Mesothelial cell of epicardium (in vitro differentiated cells): ENCODE measurements at places on chromosomes 5 and 9.

DNA sequence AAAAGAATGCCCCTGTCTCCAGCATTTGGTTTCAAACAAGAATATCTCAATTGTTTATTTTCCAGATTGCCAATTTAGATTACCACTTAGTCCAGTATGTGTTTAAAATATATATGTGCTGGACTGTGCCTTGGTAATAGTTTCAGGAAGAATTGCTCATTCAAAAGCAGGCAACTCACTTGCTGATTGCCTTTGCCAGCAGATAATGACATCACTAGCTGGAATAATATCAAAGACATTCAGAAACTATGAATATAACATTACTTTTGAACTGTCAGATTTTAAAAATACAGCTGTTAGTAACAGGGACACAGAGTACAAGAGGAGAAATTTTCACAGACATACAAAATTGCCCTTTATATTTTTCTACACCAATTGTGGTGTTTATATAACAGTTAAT is 96.0 kb upstream of the ITGA2 start:
- H3K4me1 ChIP-seq, result peaks cover 41% of the 10 kb centered on the region
- no peaks in the 10 kb centered on the region for H3K36me3 ChIP-seq
- DNase-seq, result no peak
- H3K4me3 ChIP-seq, result no peak overlapping the region

- H3K4me1 ChIP-seq, result peaks cover 8% of the 10 kb centered on the region
- no peaks in the 10 kb centered on the region for H3K27me3 ChIP-seq
- H3K4me3 ChIP-seq, result no peak overlapping the region
- no peaks in the 10 kb centered on the region for H3K36me3 ChIP-seq
Measured at GRCh38 chr5:168601972-168602371, 22.8 kb upstream of the PANK3 start.

- no peaks in the 10 kb centered on the region for H3K27me3 ChIP-seq
- H3K27ac ChIP-seq, result no peak overlapping the region
- no peaks in the 10 kb centered on the region for H3K36me3 ChIP-seq
- DNase-seq, result no peak
Measured at GRCh38 chr5:30413540-30413939, 779.9 kb upstream of the CDH6 start.

- H3K4me3 ChIP-seq, result no peak overlapping the region
- no peaks in the 10 kb centered on the region for H3K27me3 ChIP-seq
- H3K27ac ChIP-seq, result no peak overlapping the region
- no peaks in the 10 kb centered on the region for H3K4me1 ChIP-seq
- no peak for DNase-seq
- no peaks in the 10 kb centered on the region for H3K36me3 ChIP-seq
Measured at GRCh38 chr5:20215257-20215656, 227.3 kb upstream of the CDH18 start.

- peaks cover 32% of the 10 kb centered on the region for H3K4me1 ChIP-seq
- H3K27me3 ChIP-seq, result peaks cover 9% of the 10 kb centered on the region
- H3K4me3 ChIP-seq, result peak overlapping the region; percentile 74
- no peaks in the 10 kb centered on the region for H3K36me3 ChIP-seq
- DNase-seq, result no peak
Measured at GRCh38 chr5:173330338-173331206, 2.4 kb upstream of the STC2 start.

DNA sequence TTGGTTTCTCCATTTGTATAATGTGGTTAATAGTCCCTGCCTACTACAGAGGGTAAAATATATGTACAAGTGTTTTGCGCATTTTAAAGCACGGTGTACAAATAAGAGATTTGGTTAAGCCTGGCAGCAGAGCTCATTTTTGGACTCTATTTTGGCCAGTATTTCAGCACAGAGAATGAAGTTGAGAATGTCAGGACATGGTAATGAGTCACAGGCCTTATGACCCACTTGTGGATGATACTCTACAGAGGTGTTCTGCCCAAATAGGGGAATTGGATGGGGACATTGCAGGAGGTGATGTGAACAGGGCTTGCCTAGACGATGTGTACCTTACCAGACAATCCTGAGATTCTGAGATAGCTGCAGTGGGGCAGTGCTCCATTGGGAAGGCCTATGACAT is 50.6 kb downstream of the MELK start:
- H3K4me3 ChIP-seq, result no peak overlapping the region
- DNase-seq, result no peak
- no peaks in the 10 kb centered on the region for H3K4me1 ChIP-seq
- no peaks in the 10 kb centered on the region for H3K36me3 ChIP-seq
- H3K27me3 ChIP-seq, result no peaks in the 10 kb centered on the region

- no peak overlapping the region for H3K27ac ChIP-seq
- peaks cover 4% of the 10 kb centered on the region for H3K36me3 ChIP-seq
- no peaks in the 10 kb centered on the region for H3K27me3 ChIP-seq
- H3K4me3 ChIP-seq, result no peak overlapping the region
- H3K4me1 ChIP-seq, result no peaks in the 10 kb centered on the region
Measured at GRCh38 chr5:91245074-91245452, 138.1 kb downstream of the ARRDC3 start.

- H3K36me3 ChIP-seq, result peaks cover 11% of the 10 kb centered on the region
- no peaks in the 10 kb centered on the region for H3K27me3 ChIP-seq
- no peak for DNase-seq
Measured at GRCh38 chr5:116441223-116441622, 133.4 kb downstream of the SEMA6A start.

DNA sequence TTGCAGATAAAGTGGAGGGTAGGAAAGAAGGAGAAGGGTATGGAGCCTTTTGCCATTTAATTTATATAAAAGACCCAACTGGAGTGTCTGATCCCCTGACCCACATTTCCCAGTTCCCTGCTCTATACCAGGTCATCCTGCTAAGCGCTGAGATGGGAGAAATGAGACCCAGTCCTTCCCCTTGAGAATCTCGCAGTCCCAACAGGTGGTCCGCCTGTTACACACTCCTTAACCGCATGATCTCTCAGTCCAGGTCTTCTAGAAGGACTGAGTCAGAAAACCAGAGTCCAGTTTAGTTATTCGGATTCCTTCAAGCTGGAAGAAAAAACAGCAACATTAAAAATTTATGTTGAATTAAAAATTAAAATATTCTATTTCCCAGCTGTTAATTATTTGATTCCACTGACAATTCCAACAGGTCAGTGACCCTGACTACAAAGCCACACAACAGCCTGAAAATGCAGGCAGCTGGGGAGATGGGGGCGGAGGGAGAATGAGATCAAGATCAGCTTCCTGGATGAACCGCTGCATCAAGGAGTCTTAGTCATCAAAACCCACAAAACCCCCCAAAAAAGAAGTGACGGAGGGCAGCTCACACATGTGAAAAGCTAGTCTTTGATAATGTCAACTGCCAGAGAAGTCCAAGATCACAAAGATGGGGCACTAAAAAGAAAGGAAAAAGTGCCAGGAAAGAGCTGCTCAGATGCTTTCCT is 44.0 kb downstream of the GGTA1 start:
- H3K27ac ChIP-seq, result no peak overlapping the region
- H3K4me1 ChIP-seq, result no peaks in the 10 kb centered on the region
- no peaks in the 10 kb centered on the region for H3K36me3 ChIP-seq
- no peak overlapping the region for H3K4me3 ChIP-seq
- no peak for DNase-seq
- peaks cover 31% of the 10 kb centered on the region for H3K27me3 ChIP-seq

GRCh38 chr5:60577116-60577515 is 122.8 kb downstream of the DEPDC1B start:
- H3K4me1 ChIP-seq, result no peaks in the 10 kb centered on the region
- H3K27ac ChIP-seq, result no peak overlapping the region
- DNase-seq, result no peak
- no peak overlapping the region for H3K4me3 ChIP-seq
- no peaks in the 10 kb centered on the region for H3K27me3 ChIP-seq

GRCh38 chr9:91117474-91117891 is 244.2 kb downstream of the AUH start:
- no peak for DNase-seq
- H3K4me3 ChIP-seq, result no peak overlapping the region
- H3K36me3 ChIP-seq, result peaks cover 3% of the 10 kb centered on the region
- peaks cover 26% of the 10 kb centered on the region for H3K4me1 ChIP-seq

GRCh38 chr5:112799661-112800060 is 61.4 kb upstream of the SRP19 start:
- no peak for DNase-seq
- peaks cover 38% of the 10 kb centered on the region for H3K36me3 ChIP-seq
- no peak overlapping the region for H3K4me3 ChIP-seq
- H3K27ac ChIP-seq, result no peak overlapping the region

GRCh38 chr5:179123109-179123426 is 62.9 kb downstream of the ZNF354C start:
- DNase-seq, result no peak
- H3K36me3 ChIP-seq, result peaks cover 9% of the 10 kb centered on the region
- no peaks in the 10 kb centered on the region for H3K4me1 ChIP-seq
- H3K27me3 ChIP-seq, result no peaks in the 10 kb centered on the region
- H3K27ac ChIP-seq, result no peak overlapping the region

GRCh38 chr9:107597743-107598217 is 108.2 kb upstream of the KLF4 start:
- H3K4me1 ChIP-seq, result peaks cover 5% of the 10 kb centered on the region
- H3K4me3 ChIP-seq, result no peak overlapping the region
- no peaks in the 10 kb centered on the region for H3K36me3 ChIP-seq
- DNase-seq, result no peak
- H3K27me3 ChIP-seq, result peaks cover 3% of the 10 kb centered on the region
- H3K27ac ChIP-seq, result no peak overlapping the region

GRCh38 chr9:83956436-83957247 is 23.4 kb downstream of the HNRNPK start:
- H3K27ac ChIP-seq, result peak overlapping the region; percentile 93
- no peaks in the 10 kb centered on the region for H3K27me3 ChIP-seq
- H3K4me1 ChIP-seq, result peaks cover 19% of the 10 kb centered on the region
- H3K4me3 ChIP-seq, result peak overlapping the region; percentile 85
- peak; percentile 48 for DNase-seq
- no peaks in the 10 kb centered on the region for H3K36me3 ChIP-seq

GRCh38 chr5:178499352-178499751 is 90.8 kb downstream of the COL23A1 start:
- DNase-seq, result no peak
- H3K4me1 ChIP-seq, result no peaks in the 10 kb centered on the region
- no peaks in the 10 kb centered on the region for H3K36me3 ChIP-seq
- H3K27me3 ChIP-seq, result no peaks in the 10 kb centered on the region

DNA sequence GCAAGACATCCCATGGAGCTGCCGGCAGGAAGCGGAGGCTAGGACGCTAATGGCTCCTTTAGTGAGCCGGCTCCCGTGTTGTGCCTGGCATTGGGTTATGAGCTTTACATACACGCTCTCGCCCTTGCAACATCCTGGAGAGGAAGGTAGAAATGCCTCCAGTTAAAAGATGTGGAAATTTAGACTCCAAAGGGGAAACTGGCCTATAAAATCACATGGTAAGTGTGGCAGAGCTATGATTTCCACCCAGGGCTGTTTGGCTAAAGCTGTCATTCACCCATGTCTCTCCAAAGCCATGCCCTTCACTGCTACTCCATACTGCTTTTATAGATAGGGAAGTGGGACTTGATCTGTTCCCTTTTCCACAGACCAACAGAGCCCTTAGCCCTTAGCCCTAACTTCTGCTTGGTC is 5.2 kb downstream of the GM2A start:
- no peak overlapping the region for H3K4me3 ChIP-seq
- H3K4me1 ChIP-seq, result peaks cover 27% of the 10 kb centered on the region
- no peaks in the 10 kb centered on the region for H3K27me3 ChIP-seq
- H3K27ac ChIP-seq, result no peak overlapping the region

GRCh38 chr5:53059281-53059680 is 50.3 kb downstream of the MOCS2 start:
- H3K36me3 ChIP-seq, result peaks cover 1% of the 10 kb centered on the region
- no peak for DNase-seq
- peaks cover 2% of the 10 kb centered on the region for H3K4me1 ChIP-seq
- H3K27me3 ChIP-seq, result no peaks in the 10 kb centered on the region

- no peaks in the 10 kb centered on the region for H3K36me3 ChIP-seq
- DNase-seq, result no peak
- H3K27me3 ChIP-seq, result peaks cover 40% of the 10 kb centered on the region
- no peaks in the 10 kb centered on the region for H3K4me1 ChIP-seq
Measured at GRCh38 chr9:83598487-83598886, 24.5 kb upstream of the IDNK start.

DNA sequence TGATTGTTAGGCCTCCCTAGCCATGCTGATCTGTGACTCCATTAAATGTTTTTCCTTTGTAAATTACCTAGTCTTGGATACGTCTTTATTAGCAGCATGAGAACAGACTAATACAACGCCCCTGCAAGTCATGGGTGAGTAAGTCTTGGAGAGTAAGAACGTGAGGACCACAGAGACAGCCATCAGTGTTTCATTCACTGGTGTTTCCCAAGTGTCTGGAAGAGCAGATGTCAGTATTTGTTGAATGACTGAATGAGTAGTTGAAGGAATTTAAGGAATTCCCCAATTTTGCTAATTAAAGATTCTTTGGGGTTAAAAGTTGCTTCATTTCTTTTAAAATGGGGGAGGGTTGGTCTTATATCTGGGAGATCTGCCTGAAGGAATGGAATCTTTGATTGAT is 178.8 kb downstream of the TRIO start:
- peaks cover 53% of the 10 kb centered on the region for H3K36me3 ChIP-seq
- H3K27me3 ChIP-seq, result no peaks in the 10 kb centered on the region
- no peak overlapping the region for H3K4me3 ChIP-seq
- H3K4me1 ChIP-seq, result peaks cover 9% of the 10 kb centered on the region
- H3K27ac ChIP-seq, result no peak overlapping the region
- DNase-seq, result no peak

- no peaks in the 10 kb centered on the region for H3K27me3 ChIP-seq
- no peak overlapping the region for H3K27ac ChIP-seq
- no peak overlapping the region for H3K4me3 ChIP-seq
- DNase-seq, result no peak
- no peaks in the 10 kb centered on the region for H3K4me1 ChIP-seq
Measured at GRCh38 chr9:21415493-21416267, 6.8 kb downstream of the IFNA8 start.

GRCh38 chr9:72557549-72557948 is 36.1 kb downstream of the TMC1 start:
- peak overlapping the region; percentile 61 for H3K27ac ChIP-seq
- no peaks in the 10 kb centered on the region for H3K36me3 ChIP-seq
- H3K4me1 ChIP-seq, result peaks cover 14% of the 10 kb centered on the region
- no peak overlapping the region for H3K4me3 ChIP-seq
- no peak for DNase-seq

DNA sequence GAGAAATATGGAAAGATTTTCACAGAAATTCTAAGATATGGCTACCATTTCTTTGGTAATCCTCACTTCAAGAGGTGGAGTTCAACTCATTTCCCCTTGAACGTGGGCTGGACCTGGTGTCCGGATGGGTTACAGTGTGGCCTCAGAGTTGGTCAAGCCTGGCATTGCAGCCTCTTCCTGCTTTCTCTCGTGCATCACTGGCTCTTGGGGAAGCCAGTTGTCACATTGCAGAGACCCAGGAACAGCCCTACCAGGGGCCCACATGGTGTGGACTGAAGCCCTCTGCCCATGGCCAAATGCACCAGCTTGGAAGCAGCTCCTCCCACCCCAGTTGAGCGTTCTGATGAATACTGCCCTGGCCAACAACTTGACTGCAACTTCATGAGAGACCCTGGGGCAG is 47.7 kb upstream of the FCN1 start:
- peaks cover 11% of the 10 kb centered on the region for H3K4me1 ChIP-seq
- no peaks in the 10 kb centered on the region for H3K36me3 ChIP-seq
- H3K27ac ChIP-seq, result no peak overlapping the region
- no peak for DNase-seq

GRCh38 chr5:150599917-150600511 is 40.4 kb upstream of the SYNPO start:
- H3K27me3 ChIP-seq, result no peaks in the 10 kb centered on the region
- DNase-seq, result peak; percentile 85
- peak overlapping the region; percentile 28 for H3K4me3 ChIP-seq
- H3K4me1 ChIP-seq, result peaks cover 67% of the 10 kb centered on the region
- H3K36me3 ChIP-seq, result no peaks in the 10 kb centered on the region

- DNase-seq, result no peak
- H3K36me3 ChIP-seq, result peaks cover 20% of the 10 kb centered on the region
- H3K4me1 ChIP-seq, result peaks cover 2% of the 10 kb centered on the region
- H3K4me3 ChIP-seq, result no peak overlapping the region
Measured at GRCh38 chr9:22229069-22229468, 217.6 kb upstream of the DMRTA1 start.
